ENCODE measurements at places on chromosomes 7 and 10.
A peak's percentile ranks its signal among the peaks of the same experiment; 100 is the strongest.

DNA sequence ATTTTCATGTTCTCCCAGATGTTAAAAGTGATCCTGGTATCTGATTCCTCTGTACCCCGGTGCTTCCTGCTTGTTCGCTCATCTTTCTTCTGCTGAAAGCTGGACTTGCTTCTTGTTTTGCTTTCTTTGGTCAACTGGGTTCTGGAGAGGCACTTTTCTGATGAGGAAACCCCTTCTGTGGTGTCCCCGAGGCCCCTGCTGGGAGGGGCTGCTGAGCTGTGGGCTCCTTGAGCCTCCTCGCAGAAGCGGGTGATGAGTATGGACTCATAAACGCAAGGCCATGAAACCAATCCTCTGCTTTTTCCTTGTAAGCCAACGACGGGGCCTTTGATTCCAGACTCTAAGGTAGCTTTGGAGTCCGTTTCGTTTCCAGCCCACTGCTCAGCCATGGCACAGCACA, 7.8 kb downstream of the WIPI2 start:
- no peak for DNase-seq

DNA sequence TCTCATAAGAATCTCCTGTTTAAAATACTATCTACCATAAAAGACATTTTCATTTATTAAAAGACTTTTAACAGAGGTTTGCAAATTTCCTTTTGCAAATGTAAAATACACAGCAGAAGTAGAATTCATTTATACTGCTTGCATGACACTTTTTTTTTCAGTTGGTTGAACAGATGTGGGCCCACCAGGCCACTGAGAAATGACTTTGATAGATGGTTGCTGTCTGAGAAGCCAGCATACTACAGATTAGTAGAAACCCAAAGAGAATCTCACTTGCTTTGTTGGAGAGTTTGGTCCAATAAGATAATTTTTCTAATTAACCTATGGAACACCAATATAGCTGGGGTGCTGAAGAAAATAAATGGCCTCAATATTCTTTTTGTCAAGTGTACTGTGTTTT, 66.3 kb downstream of the PHF14 start:
- no peak for DNase-seq

DNA sequence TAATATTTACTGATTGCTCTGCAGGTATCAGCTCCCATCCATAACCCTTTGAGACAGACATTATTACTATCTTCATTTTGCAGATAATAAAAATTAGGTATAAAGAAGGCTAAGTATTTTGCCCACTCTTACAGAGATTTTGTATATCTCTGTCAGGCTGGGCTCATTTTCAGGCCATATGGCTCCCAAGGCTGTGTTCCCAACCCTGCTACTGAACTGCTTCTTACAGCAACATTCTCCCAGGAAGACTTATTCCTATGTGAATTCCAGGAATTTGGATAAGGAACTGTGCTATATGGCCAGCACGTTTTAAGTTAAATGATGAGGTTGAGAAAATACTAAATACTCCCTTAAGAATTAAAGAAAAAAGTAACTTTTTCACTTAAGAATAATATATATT, 1.9 kb upstream of the TMEM106B start:
- no peak for DNase-seq

GRCh38 chr10:88082806-88083596, 219.6 kb downstream of the PTEN start:
- DNase-seq = no peak

DNA sequence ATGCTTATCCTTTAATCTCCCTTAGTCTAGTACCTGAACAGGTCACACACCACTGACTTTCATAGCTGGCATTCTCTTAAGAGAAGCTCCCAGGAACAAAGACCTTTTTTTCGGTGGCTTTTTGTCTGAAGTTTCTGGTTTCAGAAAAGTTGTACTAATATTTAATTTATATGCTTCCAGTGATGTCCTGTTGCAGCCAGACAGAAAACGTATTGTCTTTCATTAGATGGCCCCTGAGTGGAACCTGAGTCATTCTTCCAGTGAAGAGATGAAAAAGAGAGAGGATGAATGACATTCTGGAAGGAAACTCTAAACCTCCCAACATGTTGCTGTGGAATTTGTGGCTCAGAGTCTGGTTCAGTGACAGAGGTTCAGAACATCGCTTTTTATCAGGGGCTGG, 274.8 kb upstream of the TAC1 start:
- no peak for DNase-seq

GRCh38 chr10:42935466-42935865, 141.4 kb upstream of the RET start:
- no peak for DNase-seq

DNA sequence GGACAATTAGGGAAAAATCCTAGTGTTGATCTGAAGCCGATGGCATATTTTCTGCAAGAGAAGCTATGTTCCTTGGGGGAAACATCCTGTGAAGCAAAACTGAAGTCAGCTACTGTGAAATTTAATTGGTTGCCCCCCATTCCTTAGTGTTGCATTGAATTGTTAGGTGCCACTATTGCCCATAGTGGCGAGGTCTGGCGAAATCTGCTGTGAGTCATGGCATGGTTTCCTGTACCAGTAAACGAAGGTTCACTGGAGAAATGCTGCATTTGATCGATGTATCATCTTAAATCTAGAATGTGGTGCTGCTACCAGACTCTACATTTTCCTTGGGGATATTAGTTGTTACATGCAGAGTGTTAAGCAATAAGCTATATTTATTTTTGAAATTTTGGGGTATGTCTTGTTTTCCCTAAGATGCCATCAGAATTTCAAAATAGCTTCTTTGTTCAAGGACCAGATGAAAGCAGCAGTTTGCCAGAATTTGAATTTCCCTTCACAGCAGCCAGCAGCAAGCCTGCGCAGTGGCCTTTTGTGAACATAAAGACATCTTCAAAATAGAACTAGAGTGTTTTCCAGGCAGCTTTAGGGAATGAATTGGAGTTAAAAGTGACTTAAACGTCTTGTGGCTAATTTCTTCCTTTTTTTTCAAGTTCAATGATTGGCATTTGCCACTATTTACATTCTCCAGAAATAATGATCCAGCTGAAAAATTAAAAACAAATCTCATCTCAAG, 348.6 kb upstream of the COBL start:
- DNase-seq = no peak

DNA sequence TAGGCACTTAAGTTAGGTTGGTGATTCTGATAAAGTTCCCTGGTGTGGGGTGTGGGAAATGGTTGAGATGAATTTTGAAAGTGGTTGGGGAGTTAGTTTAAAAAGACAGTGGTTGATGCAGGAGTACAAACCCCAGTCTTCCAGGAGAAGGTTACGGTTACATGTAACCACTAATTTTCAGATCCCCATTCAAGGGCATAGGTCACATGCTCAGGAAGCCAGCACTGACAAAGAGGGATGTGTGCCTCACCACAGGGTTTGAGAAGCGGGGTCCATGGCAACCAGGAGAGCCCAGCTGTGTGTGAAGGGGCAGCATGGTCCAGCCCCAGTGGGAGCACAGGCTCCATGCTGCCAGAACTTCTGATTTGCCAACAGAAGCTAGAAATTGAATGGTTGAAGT, 144.2 kb downstream of the MDFIC start:
- no peak for DNase-seq

DNA sequence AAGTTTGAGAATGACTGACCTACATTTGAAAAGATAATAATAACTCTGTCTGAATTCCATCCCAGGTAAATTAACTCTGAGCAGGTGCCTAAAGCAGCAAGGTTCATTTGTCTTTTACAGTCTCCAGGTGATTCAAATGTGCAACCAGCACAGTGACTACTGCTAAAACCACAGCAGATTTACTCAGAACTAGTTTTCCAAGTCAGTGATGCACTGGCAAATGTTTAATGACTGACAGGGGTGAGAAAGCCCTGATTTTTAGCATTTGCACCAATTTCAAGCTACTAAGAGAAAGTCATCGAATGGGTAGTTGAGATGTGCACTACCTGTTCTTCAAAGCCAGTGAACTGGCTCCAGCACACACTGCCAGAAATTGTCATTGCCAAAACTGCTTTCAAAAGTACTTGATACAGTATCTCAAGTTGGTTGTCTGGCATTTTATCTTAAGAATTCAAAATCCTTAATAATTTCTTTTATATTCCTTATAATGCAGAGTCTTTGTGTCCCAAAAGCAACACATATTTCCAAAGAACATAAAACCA, 60.3 kb downstream of the ATOH7 start:
- DNase-seq = no peak

DNA sequence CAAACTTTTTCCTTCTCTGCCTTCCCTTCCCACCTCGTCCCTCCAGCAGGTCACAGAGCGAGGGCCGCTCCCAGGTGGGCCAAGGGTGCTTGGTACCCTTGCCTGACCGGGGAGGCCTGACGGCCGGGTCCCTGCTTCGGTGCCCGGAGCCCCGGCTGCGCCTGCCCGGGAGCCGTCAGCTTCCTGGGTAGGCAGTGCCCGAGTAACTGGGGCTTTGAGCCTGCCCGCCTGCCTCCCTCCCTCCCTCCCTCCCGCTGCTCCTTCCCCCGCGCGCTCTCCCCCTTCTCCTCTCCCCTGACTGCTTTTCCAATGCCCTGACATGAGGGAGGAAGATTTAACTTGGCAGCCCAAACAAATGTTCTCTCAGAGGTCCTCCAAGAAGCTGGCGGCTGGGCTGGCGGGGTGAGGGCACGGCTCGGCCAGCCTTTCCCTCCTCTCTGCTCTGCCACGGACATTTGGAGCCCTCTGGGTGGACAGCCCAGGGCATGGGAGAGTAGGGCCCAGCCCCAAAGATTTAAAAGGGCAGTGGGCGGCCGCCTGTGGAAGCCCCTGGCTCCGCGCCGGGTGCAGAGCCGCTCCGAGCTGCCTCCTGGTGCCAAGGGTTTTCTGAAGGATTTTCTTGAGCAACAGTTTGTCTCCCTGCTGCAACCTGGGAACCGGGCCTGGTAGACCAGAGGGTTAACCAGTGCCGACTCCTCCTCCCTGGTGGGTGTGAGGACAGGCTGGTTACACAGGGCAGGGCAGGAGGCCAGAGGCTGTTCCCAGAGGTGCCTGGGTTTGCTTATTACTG, 2.0 kb downstream of the ZMIZ1 start:
- no peak for DNase-seq

- no peak for DNase-seq
Observed at GRCh38 chr7:149785983-149786382, 12.6 kb upstream of the ZNF467 start.

- no peak for DNase-seq
Observed at GRCh38 chr7:85030893-85031292, 156.0 kb downstream of the SEMA3D start.

DNA sequence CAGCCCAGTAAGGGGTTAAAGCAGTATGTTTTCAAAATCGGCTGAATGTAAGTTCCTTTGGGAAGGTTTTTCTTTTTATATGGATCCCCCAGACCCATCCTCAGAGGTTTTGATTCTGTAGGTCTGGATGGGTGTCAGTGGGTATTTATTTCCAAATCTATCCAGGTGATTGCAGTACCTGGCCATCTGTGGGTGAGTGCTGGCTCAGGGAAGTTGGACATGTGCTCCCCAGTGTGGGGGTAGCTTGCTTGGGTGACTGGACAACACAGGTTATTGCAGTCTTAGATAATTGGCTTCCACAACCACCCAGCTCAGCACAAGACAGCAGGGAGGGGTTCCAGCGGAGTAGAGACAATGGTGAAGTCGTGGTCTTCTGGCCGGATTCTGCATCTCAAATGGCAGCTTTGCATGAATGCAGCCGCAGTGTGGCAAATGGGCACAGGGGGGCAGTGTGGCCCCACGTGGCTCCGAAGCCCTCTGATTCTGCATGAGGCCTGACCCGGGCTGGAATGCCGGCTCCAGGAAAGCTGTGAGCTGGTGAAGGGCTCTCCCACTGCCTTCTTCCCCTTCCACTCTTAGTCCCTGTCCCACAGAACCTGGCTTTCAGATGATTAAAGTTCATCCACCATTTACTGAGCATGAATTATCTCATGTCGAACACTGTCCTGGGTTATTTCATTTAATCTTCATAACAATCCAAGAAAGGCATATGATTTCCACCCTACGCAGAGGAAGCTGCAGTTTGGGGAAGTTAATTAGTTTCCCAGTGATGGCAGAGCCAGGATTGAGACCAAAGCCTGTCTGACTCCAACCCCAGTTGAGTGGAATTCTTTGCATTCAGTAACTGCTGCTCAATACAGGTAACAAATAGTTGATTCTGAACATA, 64.5 kb upstream of the SYPL1 start:
- DNase-seq = peak; percentile 54

DNA sequence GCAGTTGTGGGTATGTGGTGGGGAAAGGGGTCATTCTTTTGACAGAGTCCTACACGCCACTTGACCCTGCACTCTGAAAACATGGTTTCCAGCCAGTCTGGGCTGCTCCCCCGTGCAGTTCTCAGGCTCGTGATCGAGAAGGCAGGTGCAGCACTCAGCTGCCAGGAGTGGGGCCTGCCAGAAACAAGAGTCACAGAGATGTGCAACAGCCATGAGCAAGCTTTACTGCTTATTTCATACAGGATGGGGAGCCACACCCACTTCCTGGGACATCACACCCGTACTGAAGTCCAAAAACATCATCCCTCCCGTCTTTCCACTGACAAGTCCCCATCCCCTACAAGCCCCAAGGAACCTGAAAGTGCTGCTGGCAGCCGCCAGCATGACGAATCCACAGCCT, 9.3 kb downstream of the ATG9B start:
- no peak for DNase-seq

DNA sequence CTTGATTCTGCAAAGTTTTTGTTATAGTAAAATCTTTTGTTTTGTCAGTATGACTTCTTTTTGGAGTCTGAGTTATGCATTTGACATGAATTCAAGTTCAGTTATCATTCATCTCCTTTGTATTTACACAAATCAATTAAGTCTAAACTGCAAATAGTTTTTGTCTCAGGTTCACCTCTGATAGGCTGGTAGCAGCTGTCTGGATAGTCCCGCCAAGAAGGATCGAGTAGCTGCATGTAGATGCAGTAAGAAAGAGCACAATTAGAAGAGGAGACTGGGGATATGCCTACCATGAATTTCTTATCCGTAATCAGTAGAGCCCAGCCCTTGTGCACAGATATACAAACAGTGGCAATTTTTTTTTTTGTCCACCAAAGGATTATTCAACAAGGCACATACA, 392.5 kb upstream of the ETV1 start:
- no peak for DNase-seq

- no peak for DNase-seq
Observed at GRCh38 chr10:209357-209756, 74.1 kb downstream of the ZMYND11 start.

DNA sequence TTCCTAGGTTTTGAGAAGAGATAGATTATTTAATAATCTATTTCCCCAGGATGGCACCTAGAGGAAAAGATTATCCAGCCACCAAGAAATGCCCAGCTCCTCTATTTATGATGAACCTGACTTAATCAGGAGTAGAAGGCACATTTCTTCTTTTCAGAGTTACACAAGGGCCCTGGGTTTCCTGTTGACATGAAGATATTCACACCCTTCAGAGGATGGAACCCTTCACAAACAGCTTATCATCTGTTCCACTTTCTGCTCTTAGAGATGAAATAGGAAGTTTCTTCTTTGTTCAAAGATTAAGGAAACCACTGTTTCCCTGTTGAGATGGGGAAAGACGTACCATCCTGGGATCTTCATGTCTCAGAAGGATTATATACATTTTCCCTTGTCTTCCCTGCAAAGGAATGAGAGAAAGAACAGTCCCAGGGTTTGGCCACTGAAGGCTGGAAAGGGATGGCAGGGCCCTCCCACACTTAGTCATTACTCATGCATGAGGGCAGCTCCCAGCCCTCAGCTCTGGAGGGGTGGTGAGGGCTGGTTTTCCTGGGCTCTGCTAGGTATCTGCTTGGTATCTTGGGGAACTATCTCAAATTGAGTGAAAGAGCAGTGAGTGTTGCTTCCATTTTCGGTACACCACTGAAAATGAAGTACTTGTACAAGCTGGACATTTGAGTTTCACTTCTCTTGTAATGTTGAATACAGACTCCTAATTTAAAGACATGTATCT, 64.0 kb downstream of the MTPAP start:
- DNase-seq = no peak

GRCh38 chr7:11416641-11417458, 415.1 kb downstream of the THSD7A start:
- DNase-seq = no peak

GRCh38 chr10:89245802-89246201, 5.8 kb downstream of the LIPA start:
- no peak for DNase-seq
